ENCODE measurements at places on chromosomes 11 and 22. TPM values are rescaled to one million over a fixed set of nuclear protein-coding genes. Genes with fewer than 3 reads are reported as not detected.

RIN1 gene
- 19.0 TPM for total RNA-seq

PITPNB gene
- 16.8 TPM for total RNA-seq

PRG2 gene
- total RNA-seq, result not detected

OR51E2 gene
- not detected for total RNA-seq

MPZL3 gene
- total RNA-seq, result 81.4 TPM

MS4A6E gene
- total RNA-seq, result not detected

OR4A16 gene
- total RNA-seq, result not detected

SLCO2B1 gene
- not detected for total RNA-seq

SIK2 gene
- total RNA-seq, result 3.6 TPM

OR8D1 gene
- not detected for total RNA-seq

PATE4 gene
- total RNA-seq, result not detected

SLC25A18 gene
- total RNA-seq, result not detected

SAC3D1 gene
- total RNA-seq, result 15.5 TPM

PLEKHA7 gene
- 2.4 TPM for total RNA-seq

LMO2 gene
- total RNA-seq, result 1.1 TPM

DSCAML1 gene
- not detected for total RNA-seq

DGKZ gene
- 30.5 TPM for total RNA-seq

DNAJB13 gene
- total RNA-seq, result under 0.01 TPM

PIWIL4 gene
- total RNA-seq, result 0.38 TPM

JAM3 gene
- 0.26 TPM for total RNA-seq

KCNE3 gene
- 0.13 TPM for total RNA-seq

H19 gene
- 59.4 TPM for total RNA-seq

SCUBE2 gene
- not detected for total RNA-seq

CDC42BPG gene
- 16.6 TPM for total RNA-seq

PNPLA3 gene
- total RNA-seq, result 1.7 TPM

CDHR5 gene
- not detected for total RNA-seq

ENTHD1 gene
- total RNA-seq, result not detected

CRYBA4 gene
- not detected for total RNA-seq

P2RX3 gene
- not detected for total RNA-seq

OR10S1 gene
- total RNA-seq, result 0.26 TPM

MOGAT2 gene
- total RNA-seq, result not detected

VWCE gene
- 0.26 TPM for total RNA-seq

JRKL gene
- total RNA-seq, result 10.2 TPM

EIF4ENIF1 gene
- total RNA-seq, result 5.3 TPM

All from bronchial epithelial cell (primary cell).